ENCODE measurements at places on chromosomes 3 and 15. TPM values are rescaled to one million over a fixed set of nuclear protein-coding genes. Genes with fewer than 3 reads are reported as not detected.
A peak's percentile ranks its signal among the peaks of the same experiment; 100 is the strongest.

DNA sequence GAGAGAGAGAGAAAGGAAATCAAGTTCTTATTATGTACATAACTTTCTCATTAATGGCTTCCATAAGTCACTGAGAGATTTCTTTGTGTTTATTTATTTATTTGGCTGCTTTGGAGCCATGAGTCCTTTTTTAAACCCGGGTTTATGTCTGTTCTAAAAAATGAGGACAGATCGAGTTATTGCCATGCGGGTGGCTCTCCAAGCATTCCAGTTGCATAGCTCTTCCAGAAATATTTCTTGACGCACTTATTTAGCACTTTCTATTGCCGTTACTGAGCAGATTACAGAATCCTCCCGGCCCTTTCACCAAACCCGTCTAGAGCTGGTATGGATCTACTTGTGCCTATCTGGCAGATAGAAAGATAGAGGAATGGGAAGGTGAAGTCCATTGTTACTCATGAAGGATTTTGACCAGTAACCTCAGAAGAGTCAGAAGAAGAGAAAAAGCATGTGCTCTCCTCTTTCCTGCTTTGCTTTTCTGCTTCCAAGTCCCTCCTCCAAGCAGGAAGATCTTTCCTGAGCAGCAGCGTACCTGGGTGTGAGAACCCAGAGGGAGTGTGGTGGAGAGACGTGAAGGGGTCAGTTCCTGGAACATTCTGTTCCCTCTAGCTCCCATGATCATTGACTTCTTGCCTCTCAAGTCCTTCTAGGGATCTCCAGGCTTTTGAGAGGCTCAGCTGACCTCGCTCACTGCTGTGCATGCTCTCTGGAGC lies 112.8 kb downstream of the LPP start:
- DNase-seq, result peak; percentile 90

DNA sequence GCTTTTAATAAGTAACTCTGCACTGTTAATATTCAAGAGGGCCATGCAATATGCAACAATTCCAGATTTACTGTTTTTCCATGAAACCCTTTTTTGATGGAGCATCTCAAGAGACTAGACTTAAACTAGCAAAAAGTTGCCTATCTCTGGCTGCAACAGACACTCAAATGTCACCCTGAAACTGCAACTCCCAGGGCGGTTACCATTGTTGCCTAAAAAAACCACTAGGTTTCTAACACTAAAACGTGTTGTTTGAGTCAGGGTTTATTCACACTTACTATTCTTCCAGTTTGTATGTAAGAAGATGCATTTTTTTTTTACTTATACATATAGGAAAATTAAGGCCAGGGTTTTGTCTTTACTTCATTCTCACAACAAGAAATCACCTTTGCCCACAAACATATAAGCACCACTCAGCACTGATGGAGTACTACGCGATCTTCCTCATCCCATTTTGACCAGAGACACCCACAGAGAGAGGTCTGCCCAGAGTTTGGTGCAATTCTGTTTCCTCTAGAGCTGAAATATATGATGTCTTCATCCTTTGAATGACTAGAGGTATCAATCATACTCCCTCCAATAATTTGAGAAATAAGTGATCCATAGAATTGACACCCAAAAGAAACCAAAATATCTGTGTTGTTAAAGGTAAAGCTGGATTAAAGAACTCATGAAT lies 124.0 kb upstream of the SNTN start:
- no peak for DNase-seq

GRCh38 chr15:55707951-55708350 lies 35.0 kb downstream of the PRTG start:
- no peak for DNase-seq

DNA sequence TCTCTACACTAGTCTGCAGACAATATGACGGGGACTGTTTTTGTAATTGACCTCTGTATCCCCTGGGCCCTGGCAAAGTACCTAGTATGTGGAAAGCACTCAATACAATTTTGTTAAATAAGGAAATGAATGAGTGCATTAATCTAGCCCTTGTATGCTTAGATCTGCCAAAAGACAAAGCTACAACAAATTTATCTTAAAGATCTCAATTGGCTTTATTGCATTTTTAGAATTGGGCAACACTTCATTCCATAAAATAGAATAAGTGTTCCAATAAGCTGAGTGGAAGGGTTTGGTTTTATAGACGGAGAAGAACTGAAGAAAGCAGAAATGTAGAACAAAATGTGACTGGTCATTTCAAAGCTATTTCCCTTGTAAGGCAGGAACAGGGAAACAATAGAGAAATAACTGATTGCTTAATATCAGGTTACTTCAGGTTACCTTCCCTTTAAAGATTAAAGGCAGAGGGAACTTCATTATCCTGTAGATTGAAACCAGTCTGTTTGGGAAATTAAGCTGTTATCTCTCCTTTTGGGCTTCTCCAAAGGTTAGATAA lies 108.3 kb upstream of the MME start:
- DNase-seq, result peak; percentile 80

Gene PLCH1
- total RNA-seq, result 14.2 TPM
